ENCODE measurements at places on chromosomes 16 and 17.

DNA sequence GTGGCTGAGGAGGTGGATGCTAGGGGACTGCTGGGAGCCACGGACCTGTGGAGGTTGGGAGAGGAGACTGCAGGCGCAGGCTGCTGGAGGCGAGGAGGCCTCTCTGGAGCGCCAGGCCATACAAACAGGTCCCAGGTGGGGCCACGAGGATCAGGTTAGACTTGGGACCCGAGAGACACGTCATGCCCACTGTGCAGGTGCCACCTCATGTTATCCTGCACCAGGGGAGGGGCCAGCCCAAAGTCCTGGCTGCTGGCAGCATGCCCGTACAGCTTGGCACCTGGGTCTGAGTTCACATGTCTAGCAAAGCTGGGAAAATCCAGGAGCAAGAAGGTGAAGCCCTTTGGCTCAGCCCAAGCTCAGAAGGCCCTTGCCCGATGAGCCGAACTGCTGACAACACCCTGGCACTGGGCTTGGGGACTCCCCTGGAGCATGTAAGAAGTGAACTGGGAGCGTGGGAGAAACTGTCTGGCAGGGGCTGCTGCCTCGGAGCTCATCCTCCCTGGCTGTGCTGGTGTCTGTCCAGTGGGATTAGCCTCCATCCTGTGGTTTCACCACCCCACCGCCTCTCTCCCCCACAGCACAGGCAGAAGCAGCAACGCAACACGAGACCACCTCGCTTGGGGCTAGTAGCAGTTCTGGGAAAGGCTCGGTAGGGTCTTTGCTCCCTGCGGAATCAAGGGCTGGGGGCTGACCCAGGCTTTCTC, 5.3 kb downstream of the ARHGDIA start:
- DNase-seq = peak; percentile 17

GRCh38 chr17:40727447-40728231, 24.1 kb upstream of the KRT24 start:
- no peak for DNase-seq

- no peak for DNase-seq
Measured at GRCh38 chr16:78894886-78895285, 705.7 kb downstream of the MAF start.

DNA sequence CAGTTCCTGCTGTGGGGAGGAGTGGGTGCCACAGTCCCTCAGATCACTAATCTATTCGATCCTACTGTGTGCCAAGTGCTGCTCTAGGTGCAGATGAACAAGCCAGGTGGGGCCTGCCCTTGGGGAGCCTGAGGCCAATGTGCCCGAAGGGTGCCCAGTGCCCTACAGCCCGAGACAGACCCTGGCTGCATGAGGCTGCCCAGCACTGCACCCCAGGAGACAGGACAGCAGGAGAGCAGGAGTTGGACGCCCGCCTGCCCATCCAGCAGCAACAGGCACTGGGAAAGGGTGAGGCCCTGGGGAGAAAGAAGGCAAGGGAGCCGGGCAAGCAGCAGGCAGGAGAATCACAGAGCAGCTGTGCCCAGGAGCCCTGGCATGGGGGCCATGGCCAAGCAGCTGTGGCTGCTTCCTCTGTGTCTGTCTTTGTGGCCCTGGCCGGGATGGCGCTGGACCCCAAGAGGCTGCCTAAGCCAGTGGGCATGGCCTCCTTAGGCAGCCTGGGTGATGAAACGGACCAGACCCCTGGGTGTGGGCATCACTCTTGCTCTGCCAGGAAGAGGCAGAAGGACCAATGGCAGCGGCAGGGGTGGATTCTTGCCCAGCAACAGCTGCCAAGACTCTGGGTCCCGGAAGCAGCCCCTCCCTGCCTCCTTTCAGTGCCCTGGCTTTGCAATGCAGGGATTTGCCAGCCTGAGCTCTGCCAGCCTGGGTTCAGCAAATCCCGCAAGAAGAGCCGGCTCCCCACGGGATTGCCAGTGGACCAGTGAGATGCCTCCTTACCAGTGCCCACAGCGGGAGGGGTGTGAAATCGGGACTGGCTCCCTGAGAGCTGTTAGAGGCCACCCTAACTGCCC, 179.6 kb upstream of the TNRC6C start:
- DNase-seq = peak; percentile 26

DNA sequence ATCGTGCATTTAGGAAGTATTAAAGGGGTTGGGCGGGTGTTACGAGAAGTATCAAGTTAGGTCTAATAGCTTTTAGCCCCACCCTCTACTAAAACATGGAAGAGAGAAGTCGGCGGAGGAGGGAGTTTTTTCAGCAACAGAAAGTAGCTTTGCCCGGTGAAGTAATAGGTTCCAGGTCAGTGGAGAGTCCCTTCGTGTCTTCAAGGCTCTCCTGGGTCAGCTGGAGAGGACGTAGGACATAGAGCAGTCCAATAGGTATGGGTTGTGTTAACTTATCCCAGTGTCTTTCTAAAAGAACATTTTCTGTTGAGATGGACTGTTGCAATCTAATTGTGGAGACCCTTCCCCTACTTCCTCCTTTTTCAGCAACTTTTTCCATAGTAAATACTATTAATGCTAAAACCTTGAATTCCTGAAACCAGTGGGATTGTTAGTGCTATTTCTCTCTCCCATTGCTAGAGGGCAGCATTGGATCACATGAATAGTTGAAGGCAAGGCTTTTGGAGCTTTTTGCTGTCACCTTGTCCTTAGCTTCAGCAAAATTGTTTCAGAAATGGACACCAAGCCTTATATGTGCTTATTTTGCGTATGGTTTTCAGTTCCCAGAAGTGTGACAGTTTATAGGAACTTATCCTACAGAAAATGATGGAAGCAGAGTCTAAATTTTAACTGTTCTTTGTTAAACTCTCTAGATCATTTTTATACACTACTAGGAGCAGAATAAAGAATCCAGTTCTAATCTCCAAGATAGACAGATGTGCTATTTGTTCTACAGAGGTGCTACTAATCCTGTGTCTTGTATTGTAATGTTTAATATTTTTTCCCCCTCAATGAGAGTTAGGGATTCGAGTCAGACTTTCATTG, 38.4 kb downstream of the UTP18 start:
- peak; percentile 53 for DNase-seq

DNA sequence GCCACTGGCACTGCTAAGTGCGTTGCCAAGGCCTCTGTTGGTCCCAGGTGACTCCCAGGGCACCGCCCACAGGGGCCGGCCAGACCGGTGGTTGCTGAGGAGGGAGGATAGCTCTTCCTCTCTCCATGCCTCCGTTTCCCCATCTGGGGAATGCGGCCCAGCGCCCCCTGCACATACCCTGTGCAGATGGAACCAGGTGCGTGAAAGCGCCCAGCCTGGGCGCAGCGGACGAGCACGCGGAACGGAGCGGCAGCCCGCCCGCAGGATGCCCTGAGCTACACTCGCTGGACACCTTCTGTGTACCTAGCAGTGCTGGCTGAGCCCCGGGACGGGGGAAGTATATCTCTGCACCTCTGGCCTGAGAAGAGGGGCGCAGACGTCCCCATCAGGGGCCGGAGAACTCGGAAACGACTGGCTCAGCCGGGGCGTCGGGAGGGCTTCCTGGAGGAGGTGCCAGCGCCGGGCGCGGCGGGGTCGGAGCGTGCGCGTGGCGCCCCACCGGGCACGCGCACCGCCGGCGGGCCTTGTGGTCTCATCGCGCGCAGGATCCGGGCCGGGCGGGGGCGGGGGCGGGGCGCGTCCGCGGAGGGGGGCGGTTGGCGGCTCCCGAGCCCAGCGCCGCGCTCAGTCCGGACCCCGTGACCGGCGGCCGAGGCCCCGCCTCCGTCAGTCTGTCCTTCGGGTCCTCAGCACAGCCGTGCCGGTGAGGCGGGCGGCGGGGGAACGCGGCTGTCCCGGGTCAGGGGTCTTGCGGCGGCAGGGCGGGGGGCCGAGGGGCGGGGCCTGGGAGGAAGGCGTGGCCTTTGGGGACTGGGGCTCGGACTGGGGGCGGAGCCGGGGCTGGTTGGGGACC, at the start of the genes CCDC78 and HAGHL:
CCDC78 (minus strand) TSS at position 6 of the 853 bp plus-strand sequence. CDS start 76 bp downstream, outside the sequence.
HAGHL (plus strand) TSS at position 669 of the 853 bp plus-strand sequence. CDS start 404 bp downstream, outside the sequence.
- peak; percentile 37 for DNase-seq

GRCh38 chr16:77402118-77402517, 32.7 kb downstream of the ADAMTS18 start:
- DNase-seq = no peak

- no peak for DNase-seq
Measured at GRCh38 chr17:40473573-40474365, 27.7 kb downstream of the TNS4 start.

DNA sequence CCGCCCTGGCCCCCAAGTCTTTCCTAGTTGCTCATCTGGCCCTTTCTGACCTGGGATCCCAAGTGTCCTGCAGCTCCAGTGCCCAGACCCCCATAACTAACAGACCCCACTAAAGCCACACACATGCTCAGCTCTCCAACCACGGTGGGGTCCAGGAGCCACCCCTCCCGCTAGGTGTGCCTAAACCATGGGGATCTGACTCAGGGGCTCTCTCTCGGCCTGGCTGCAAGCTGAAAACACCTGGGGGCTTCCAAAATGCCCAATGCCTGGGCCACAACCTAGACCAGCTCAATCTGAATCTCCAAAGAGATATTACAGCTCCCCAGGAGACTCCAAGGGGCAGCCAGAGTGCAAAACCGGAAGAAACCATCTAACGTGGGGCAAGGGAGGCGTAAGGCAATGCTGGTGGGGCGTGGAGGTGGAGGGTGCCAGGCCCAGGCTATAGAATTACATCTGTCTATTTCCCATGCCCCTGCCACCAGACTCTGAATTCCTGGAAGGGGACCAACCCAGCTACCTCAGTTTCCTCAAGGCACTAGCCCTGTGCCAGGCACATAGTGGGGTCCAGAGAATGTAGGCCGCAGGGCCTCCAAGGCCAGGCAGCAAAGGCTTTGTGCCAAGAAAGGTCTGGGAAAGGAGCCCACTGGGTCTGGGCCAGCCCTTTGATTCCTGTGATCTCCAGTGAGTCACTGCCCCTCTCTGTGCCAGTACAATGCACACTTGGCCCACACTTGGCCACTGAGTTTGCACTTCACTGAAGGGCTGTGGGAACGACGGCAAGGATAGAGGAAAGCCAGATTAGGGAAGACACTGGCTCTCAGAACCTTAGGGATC, 3.3 kb downstream of the CD2BP2 start:
- DNase-seq = peak; percentile 36

GRCh38 chr17:50953831-50954601, 87.9 kb upstream of the TOB1 start:
- peak; percentile 79 for DNase-seq

- DNase-seq = peak; percentile 89
Measured at GRCh38 chr17:31321481-31321880, at the start of gene EVI2A. TSS of gene EVI2A (minus strand) at chr17:31321622. CDS start at chr17:31319013, 2,609 bp downstream.

GRCh38 chr16:3282103-3282729, 1.1 kb upstream of the ZNF263 start:
- peak; percentile 77 for DNase-seq

DNA sequence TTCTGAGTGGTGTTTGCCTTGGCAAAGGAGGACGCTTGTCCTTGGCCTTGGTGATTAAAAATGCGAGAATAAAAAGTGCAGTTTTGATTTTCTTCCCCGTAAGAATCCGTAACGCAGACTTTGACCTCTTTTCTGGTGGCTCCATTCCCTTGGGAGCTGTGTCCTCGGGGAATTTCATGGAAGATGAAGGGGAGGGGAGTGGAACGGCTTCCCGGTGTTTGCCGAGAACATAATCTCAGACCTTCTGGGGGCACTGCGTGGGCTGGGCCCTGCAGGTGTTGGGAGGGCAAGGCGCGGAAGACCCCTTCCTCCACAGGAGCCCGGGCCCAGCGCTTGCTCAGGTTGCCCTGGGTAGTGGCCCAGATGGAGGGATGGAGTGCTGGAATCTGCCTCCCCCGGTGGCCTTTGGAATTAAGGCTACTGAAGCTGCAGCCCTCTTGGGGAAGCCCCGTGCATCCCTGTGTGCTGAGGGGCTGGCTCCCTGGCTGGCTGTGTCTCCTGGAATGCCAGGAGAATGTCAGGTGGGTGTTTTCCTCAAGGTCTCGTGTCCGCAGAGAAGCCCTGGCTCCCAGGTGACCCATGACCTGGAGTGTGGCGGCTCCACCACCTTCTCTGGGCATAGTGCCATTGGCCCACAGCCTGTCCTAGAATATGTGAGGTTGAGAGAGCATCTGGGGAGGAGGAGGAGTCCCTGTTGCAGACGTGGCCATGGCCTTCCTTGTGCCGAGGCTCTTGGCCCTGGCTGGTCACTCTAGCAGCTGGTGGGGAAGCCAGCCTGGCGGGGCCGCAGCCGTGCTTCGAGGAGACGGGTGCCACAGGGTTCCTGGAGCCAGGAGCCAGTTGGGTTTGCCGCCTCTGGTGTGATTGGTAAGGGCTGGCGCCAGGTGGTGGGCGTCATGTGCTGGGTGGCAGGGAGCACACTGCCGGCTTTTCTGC, 3.1 kb downstream of the BAIAP2 start:
- no peak for DNase-seq

- DNase-seq = no peak
Measured at GRCh38 chr17:80779961-80780380, 211.7 kb upstream of the CHMP6 start.

- no peak for DNase-seq
Measured at GRCh38 chr16:79210607-79211006, 389.9 kb downstream of the MAF start.

DNA sequence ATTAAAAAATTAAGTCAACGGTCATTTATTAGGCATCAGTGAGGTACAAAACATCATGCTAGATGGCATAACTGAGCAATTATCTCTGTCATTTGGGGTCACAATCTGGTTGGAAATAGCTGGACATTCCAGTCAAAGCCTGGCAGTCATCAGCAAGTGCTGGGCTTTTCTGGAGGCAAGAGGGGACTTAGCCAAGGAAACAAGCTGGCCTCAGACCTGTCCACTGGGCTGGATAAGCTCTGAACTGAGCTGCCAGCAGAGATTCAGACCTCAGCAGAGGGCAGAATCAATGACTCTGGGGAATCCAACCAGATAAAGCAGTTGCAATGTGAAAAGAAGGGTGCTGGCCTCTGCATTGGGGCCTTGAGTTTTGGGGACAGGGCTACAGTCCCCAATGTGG, 161.9 kb upstream of the NOL11 start:
- DNase-seq = no peak

DNA sequence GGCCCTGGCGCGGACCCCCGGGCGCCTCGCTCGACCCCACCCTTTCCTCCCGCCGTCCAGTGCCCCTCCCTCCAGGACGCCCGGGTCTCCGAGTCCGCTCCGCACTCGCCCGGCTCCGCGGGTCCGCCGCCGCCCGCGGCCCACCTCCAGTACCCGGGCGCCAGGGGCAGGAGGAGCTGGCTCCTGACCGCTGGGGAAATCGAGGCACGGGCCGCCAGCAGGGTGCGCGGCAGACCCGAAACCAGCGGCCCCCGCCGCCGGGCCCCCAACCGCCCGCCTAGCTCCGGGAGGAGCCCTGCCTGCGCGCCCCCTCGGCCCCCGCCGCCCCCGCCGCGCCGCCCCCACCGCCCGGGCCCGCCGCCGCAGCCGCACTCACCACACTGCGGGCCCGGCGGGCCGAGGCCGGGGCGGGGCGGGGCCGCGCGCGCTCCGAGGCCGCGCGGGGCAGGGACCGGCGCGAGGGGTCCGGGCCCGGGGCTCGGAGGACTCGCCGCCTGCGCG, 333 bp downstream of the MAFG start:
- no peak for DNase-seq

Measured in fibroblast of skin of back (primary cell).